ENCODE measurements at places on chromosomes 6 and 20.

- no peak for DNase-seq
Measured at GRCh38 chr20:46827718-46828458, 66.8 kb upstream of the EYA2 start.

DNA sequence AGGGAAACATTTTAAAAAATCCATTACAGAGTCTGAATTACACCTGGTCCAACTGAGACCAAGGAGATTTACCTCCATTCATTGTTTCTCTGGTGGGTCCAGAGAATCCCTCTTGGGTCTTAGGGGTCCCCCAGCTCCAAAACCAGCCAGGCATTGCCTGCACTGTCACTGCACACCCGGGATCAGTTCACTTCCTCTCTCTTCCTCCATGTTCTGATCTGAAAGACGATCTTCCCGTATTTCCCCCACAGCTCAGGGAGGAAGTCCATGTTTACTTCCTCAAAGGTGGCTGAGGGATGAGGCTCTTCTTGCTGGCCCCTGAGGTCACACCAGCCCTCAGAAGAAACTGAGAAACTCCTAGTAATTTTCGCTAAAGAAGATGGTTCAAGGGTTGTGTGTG is 159.7 kb downstream of the BMP7 start:
- DNase-seq = no peak

- no peak for DNase-seq
Measured at GRCh38 chr6:32045811-32046449, 7.7 kb downstream of the CYP21A2 start.

DNA sequence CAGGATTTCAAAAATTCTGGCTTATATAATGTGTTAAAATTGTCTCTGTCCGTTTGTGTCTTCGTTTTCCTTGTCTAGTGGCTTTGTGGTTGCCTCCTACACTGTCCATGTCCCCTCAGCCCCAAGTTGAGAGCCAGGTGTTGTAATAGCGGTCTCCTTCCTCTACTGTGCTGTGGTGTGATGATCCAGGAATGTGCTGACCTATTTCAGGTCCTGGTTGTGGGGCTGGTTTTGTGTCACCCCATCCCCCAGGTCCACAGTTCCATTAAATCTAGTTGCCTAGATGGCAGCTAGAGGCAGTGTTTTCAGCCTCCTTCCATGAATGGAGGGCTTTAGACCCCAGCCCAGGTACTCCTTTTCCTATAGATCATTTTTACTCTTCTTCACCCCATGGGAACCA is 128.7 kb downstream of the DNAH8 start:
- DNase-seq = no peak

GRCh38 chr6:103269581-103269980 is 1590.1 kb downstream of the HACE1 start:
- DNase-seq = peak; percentile 38

All from NCI-H69 (cell line).